ENCODE measurements at places on chromosomes 7 and 10.
A peak's percentile ranks its signal among the peaks of the same experiment; 100 is the strongest.

GRCh38 chr10:124349996-124350280, 68.8 kb downstream of the OAT start:
- DNase-seq, result no peak

DNA sequence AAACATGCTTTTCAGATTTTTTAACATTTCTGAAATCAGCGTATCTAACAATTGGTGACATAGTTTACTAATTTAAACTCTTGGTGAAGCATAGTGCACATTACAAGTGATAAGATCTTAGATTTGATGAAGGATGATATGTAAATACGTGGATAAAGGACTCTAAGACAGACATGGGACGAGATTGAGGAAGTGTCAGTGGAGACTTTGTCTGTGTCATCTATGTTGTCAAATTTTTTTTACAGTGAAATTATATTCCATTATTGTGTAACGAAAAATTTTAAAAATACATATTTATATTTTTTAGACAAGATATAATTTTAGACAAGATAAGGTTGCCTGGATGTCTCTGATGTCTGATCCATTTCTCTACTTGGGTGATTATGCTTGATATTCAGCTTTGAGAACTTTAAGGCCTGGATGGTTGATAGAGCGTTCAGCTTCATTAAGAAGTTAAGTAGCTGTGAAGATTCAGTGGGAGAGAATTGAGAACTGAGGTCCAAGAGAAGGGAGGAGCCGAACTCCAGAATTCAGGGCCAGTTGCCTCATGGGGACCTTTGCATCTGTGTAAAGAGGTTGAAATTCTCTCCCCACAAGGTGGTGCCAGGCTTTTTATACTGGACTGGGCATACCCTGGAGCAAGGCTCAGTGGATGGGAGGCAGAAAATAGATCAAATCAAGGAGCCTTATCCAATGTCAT, 62.7 kb downstream of the KAT6B start:
- DNase-seq, result no peak

DNA sequence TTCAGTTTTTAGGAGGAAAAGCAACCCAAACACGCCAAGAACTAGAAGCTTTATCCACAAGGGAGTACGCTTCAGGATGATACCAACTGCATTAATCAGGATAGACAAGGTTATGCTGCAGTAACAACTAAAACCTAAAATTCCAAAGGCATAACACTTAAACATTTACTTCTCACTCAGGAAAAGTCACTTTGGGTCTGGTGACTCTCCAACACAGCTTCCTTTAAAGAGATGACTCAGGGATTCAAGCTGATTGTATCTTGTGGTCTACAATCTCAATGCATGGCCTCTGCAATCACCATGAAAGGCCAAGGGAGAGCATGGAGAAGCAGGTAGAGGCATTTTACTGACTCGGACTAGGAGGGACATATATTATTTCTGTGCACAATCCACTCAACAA, 315.8 kb downstream of the KCNMA1 start:
- no peak for DNase-seq

DNA sequence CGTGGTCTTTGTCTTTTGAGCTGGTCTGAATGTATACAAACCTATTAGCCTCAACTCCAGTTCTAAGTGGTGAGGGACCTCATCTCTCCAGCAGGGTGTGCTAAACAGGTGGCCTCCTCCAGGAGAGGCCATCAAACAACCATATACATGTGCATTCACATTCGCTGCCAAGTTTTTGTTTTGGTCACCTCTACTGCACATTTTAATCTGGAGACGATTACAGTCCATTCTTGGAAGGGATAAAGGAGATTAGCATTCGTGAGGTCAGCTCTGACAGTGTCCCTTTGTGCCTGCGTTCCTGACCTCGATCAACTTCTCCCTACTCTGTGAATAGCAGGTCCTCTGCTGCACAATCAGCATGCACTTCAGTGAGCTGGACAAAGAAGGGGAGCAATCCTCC, 60.8 kb downstream of the RHOBTB1 start:
- no peak for DNase-seq

DNA sequence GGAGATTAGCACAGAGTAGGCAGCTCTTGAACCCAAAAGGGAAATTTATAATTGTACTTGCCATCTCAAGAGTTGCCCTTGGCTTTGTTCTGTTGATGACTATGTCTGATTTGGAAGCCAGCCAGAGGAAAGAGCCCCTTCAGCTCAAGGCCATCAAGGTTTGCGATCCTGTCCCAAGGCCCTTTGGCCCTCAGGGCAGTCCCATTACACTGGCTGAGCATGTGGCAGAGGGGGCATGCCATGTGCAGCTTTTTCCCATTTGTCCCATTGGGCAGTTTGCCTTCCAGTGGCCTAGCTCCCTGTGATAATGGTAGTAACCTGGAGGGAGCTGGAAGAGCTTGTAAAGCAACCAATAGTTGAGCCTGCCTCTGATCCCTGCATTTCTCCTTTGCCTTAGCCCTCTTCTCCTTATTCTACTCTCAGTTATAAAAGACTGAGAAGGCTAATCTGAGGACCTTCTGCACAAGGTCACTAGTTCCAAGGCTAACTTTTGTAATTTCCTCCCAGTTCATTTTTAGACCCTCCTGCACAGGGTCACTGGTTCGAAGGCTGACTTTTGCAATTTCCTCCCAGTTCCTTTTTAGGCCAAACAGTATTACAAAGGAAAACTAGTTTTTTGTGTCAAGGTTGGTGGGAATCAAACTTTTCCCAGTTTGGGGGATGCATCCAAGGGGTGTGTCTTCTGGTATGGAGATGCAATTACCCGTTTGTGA, 31.0 kb upstream of the ARHGAP12 start:
- no peak for DNase-seq

DNA sequence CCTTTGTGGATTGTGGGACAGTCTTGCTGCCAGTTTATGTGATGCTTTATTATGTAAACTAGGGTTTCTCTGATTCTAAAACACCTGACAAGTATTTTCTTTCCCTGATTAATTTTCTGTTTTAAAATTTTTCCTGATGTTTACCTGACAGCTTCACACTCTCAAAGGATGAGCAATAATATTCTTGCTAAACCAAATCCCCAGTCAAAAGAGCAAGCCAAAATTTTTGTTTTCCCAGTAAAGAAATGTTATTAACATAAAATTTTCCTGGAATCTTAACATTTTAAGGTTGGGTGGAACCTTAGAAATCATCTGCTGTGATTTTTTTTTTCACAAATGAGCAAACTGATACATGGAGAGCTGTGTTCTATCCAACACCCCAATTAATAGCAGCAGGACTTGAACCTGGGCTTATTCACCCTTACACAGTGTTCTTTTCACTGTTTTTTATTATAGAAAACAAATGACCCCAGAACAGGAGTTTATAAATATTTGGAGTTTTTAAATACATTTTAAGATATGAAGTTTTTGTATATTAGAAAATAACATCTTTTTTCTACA, 185.2 kb upstream of the VIPR2 start:
- no peak for DNase-seq

DNA sequence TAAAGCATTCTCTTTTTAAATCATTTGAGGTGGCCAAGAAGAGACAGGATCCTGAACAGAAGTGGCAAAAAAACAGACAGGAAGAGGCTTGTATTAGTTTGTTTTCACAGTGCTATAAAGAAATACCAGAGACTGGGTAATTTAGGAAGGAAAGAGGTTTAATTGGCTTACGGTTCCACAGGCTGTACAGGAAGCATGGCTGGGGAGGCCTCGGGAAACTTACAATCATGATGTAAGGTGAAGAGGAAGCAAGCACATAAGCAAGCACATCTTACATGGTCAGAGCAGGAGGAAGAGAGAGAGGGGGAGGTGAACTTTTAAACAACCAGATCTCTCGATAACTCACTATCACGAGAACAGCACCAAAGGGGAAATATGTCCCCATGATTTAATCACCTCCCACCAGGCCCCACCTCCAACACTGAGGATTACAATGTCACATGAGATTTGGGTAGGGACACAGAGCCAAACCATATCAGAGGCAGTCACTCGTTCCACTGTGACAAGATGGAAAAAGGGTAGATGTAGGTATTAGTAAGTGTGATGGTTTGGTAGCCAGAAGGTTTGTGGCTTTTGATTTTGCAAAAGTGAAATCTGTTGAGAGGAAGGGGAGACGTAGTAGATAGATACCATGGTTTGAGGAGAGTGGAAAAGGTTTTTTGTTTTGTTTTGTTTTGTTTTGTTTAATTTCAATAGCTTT, 5.1 kb downstream of the MSRB2 start:
- DNase-seq, result no peak

GRCh38 chr7:93938293-93938692, 16.8 kb downstream of the GNG11 start:
- no peak for DNase-seq

DNA sequence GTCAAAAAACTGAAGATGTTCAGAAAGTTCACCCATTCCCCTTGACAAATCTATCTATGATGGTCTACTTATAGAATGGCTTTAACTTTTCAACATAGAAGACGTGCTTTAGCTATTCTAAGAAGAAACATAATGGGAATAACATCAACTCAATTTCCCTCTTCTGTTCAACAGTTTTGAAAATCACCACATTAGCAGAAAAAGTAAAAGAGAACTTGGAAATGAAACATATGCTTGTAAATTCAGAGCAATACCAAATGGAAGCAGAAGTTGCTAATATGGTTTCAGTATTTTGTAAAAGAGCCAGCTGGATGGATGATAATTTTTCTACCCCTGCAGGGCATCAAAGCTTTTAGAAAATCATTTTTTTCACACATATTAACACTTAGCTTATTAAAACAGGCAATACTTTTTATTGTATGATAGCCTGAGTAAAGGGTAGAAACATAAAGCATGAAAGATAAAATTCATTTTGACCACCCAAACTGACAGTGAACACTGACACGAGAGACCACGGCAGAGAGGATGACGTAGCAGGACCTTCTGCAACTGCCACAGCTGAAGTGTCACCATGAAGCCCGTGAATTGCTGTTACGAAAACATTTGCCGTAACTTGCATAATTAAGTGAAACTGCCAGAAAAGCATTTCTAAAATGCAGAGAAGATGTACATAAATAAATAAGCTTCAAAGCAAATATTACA, 39.2 kb upstream of the FEZF1 start:
- no peak for DNase-seq

GRCh38 chr7:55497521-55497920, 74.8 kb downstream of the VOPP1 start:
- DNase-seq, result no peak

- DNase-seq, result no peak
Measured at GRCh38 chr7:1562597-1563051, 6.6 kb upstream of the TMEM184A start.

GRCh38 chr7:25926451-25926850, 225.5 kb upstream of the NFE2L3 start:
- no peak for DNase-seq

- no peak for DNase-seq
Measured at GRCh38 chr10:74418285-74418872, 267.4 kb downstream of the ADK start.

DNA sequence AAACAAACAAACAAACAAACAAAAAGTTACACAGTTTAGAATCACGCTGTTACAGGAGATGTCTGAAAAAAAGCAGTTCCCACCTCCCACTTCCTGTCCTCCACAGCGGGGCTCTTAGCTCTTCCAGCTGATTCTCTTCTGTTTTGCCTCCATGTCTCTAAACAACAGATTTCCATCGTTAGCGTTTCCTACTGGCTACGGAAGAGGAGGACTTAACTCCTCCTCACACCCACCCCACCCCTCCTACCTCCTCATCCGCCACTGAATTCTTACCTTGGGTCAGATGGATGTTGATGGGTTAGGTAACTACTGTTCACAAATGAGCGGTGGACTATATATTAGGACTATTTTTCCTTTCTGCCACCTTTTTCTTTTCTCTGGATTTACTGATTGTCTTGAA, 36.8 kb upstream of the NUB1 start:
- DNase-seq, result no peak

GRCh38 chr7:129914536-129915272, 38.1 kb downstream of the UBE2H start:
- no peak for DNase-seq

- no peak for DNase-seq
Measured at GRCh38 chr7:132575982-132576720, at the start of gene PLXNA4. Gene PLXNA4, minus strand, starts transcription at chr7:132576470. Its CDS starts 67,777 bp downstream, at chr7:132508693.

DNA sequence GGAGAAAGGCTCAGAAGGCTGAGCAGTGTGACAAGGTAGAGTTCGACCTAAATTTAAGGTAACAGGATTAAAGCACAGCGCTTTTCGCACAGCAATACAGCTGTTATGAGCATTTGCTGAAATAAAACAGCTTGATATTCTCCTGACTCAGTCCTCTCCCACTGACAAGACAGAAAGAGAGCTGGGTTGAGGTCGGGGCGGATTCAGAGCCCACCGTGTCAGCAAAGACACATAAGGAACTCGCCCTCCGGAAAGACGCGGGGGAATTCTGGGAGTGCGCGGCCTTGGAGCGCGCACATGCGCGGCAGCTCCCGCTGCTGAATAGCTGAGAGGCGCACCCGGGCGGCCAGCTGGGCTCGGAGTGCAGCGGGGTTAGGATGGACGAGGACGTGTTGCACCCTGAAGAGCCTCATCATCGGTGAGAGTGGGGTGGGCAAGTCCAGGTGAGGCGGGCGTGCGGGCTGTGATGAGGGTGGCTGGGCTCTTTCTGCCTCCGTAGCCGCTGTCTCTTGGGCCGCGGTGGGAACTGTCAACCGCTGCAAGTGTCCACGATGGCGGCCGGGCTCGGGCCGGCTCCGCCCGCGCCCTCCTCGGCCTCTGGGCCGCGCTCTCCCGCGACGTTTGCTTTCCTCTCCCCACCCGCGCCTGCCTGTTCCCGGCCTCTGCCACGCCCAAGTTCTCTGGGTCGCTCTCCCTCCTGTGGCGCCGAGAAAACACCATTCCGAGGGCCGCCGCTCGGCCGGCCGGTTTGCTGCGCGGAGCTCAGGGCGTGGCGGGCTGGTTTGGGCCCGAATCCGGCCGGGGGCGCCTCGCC, 120.6 kb downstream of the LYZL1 start:
- peak; percentile 35 for DNase-seq

DNA sequence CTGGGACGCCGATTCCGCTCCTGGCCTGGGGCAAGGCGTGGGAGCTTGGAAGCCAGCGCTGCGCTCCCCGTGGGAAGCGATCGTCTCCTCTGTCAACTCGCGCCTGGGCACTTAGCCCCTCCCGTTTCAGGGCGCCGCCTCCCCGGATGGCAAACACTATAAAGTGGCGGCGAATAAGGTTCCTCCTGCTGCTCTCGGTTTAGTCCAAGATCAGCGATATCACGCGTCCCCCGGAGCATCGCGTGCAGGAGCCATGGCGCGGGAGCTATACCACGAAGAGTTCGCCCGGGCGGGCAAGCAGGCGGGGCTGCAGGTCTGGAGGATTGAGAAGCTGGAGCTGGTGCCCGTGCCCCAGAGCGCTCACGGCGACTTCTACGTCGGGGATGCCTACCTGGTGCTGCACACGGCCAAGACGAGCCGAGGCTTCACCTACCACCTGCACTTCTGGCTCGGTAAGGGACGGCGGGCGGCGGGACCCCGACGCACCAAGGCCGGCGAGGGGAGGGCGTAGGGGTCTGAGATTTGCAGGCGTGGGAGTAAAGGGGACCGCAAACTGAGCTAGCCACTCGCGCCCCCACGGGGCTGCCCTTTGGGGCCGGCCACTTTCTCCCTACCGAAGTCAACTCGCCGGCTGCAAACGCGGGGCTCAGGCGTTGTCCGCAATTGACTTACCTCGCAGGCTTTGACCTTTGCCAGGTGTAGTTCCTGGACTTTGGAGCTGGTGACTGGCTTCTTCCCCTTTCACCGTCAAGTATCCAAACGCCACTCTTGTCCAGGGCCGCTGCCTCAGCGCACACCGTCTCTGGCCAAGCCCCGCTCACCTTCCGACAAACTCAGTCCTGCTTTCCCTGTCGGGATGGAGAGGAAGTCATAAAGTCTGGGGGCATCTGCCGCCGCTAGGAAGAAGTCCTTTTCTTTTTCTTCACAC, at the start of gene SCIN:
TSS of gene SCIN (plus strand) at position 187 of the 928 bp plus-strand sequence. CDS start at position 254, 67 bp downstream.
- DNase-seq, result no peak

GRCh38 chr10:1643161-1643907, 94.0 kb downstream of the ADARB2 start:
- no peak for DNase-seq
